ENCODE measurements at places on chromosomes 4 and X.
A peak's percentile ranks its signal among the peaks of the same experiment; 100 is the strongest.

DNA sequence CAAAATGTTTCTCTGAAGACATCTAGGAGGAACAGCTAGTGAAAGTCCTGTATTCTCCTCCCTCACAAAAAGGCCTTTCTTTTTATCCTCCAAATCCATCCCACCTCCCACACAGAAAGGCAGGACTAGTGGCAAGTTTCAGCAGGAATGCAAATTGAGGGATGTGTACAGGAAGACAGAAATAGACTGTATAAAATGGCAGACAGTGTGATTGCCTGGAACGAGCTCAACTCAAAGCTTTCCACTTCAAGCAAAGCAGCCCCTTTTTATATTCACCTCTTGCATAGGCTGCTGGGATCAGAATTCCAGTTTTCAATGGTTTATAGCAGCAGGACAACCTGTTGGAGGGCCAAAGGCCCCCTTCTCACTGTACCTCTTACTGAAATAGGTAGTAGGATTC, 57.5 kb downstream of the DCX start:
- no peaks in the 10 kb centered on the region for H3K36me3 ChIP-seq
- H3K27me3 ChIP-seq = no peaks in the 10 kb centered on the region
- H3K4me1 ChIP-seq = no peaks in the 10 kb centered on the region
- no peak overlapping the region for H3K4me3 ChIP-seq

GRCh38 chr4:169941141-169941540, 85.1 kb downstream of the MFAP3L start:
- DNase-seq = no peak
- H3K4me3 ChIP-seq = no peak overlapping the region

GRCh38 chr4:25306518-25307057, 6.0 kb upstream of the ZCCHC4 start:
- H3K36me3 ChIP-seq = no peaks in the 10 kb centered on the region
- H3K27me3 ChIP-seq = peaks cover 5% of the 10 kb centered on the region
- H3K27ac ChIP-seq = no peak overlapping the region
- H3K4me3 ChIP-seq = no peak overlapping the region
- H3K4me1 ChIP-seq = peaks cover 14% of the 10 kb centered on the region

- peaks cover 3% of the 10 kb centered on the region for H3K27me3 ChIP-seq
- H3K27ac ChIP-seq = no peak overlapping the region
- H3K36me3 ChIP-seq = no peaks in the 10 kb centered on the region
- no peaks in the 10 kb centered on the region for H3K4me1 ChIP-seq
These were observed 121.9 kb downstream of the GLRA3 start for GRCh38 chr4:174707051-174707676.

DNA sequence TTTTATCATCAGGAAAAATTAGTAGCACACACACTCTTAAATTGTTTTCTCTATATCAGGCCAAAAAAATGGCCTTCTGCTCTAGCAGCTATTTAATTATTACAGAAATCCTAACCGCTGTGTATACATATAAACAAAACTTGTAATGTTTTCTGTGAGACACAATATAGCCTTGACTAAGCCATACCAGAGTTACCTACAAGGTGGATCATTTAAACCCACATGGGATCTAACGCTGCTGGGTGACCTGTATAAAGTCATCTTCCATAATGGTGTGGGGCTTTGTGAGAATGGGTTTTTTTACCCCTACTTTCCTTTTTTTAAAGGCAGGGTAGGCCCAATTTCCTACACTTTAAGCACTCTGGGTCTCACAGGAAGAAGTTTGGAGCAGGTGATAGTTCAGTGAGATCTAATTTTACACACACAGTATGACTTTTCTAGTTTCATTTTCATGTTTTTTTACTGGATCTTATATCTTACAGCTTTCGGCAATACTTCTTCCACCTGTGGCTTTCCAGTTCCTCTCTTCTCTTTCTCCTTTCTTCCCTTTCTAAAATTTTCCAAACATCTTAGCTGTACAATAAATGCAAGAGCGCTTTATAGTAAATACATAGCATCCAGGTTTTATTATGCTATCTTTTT, 66.9 kb upstream of the MMAA start:
- no peak overlapping the region for H3K27ac ChIP-seq
- no peak overlapping the region for H3K4me3 ChIP-seq
- no peaks in the 10 kb centered on the region for H3K36me3 ChIP-seq
- no peak for DNase-seq
- peaks cover 7% of the 10 kb centered on the region for H3K4me1 ChIP-seq

DNA sequence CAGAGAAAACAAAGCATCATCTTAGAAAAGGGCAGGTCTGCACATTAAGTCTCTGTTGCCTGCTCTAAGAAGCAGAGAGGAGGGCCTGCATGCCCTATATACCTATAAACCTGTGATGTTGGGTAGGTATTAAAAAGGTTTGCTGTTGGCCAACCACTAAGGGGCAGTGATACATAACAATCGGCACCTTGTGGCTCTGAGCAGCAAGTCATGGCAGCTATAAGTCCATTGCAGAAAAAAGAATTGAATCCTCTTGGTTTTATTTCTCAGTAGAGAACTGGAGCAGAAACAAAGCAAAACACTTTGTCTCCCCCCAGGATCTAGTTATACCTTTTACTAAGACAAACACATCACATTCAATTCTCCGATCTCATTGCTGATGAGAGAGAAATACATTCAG, 1364.4 kb downstream of the STIM2 start:
- no peak overlapping the region for H3K4me3 ChIP-seq
- no peaks in the 10 kb centered on the region for H3K36me3 ChIP-seq
- no peak for DNase-seq

DNA sequence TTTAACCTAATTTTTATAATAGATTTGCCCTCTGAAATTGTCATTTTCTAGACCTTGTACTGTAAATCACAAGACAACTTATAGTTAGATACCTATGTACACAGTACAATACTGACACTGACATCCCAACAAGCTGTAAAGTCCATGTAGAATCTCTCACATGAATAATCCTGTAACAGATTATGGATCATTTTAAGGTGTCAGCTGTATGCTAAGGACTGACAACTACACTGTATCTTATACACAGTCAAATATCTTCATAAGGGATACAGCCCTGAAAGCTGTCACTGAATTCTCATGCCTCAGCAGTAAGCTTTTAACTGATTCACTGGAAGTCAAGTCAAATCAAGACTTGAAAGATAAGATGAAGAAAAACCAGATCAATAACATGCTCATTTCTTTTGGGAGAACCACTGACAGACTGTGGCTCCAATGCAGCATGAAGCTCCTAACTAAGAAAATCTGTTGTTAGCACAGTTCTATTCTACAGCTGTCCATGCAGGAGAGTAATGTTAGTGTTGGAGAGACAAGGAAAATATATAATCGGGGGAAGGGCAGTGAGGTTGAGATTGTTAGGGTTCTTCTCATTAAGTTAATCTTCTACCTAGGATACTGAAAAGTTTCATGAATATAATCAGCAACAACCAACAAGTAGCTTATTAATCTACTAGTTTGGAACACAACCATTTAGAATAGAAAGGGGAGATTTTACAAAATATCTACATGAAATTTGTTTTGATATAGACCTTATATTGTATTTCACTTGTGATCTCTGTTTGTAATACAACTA, 612.0 kb downstream of the PCDH18 start:
- no peaks in the 10 kb centered on the region for H3K4me1 ChIP-seq
- H3K27me3 ChIP-seq = no peaks in the 10 kb centered on the region
- no peak for DNase-seq
- no peak overlapping the region for H3K4me3 ChIP-seq
- H3K36me3 ChIP-seq = no peaks in the 10 kb centered on the region

- H3K4me1 ChIP-seq = no peaks in the 10 kb centered on the region
- no peak overlapping the region for H3K4me3 ChIP-seq
- H3K27ac ChIP-seq = no peak overlapping the region
- no peaks in the 10 kb centered on the region for H3K27me3 ChIP-seq
- no peak for DNase-seq
These were observed 989.7 kb downstream of the CCSER1 start for GRCh38 chr4:91116861-91117260.

GRCh38 chr4:175947117-175947722, 118.4 kb upstream of the WDR17 start:
- no peaks in the 10 kb centered on the region for H3K36me3 ChIP-seq
- H3K4me1 ChIP-seq = peaks cover 8% of the 10 kb centered on the region
- no peak overlapping the region for H3K4me3 ChIP-seq
- DNase-seq = no peak
- H3K27ac ChIP-seq = no peak overlapping the region

DNA sequence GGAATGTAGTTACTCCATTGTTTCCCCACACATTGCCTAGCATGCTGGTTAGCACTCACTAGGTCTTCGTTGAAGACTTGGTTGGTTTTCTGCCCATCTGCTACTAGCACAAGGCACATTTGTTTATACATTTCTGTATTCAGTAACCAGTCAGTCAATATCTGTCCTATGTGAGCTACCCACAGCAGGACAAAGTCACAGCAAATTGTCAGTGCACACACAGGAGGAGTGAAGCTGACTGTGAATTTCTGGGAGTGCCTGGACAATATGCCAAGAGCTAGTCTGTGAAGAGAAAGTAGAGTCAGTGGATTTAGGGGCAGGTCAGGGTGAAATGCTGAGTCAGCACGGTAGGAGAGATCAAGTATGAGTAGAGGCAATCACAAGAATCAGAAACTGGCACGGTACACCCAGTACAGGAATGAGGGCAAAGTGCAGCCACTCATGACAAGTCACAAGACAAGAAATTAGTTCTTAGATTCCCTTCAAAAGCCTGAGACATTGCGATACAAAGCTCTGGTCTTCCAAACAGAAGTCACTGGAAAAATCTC, 1049.8 kb upstream of the POU3F4 start:
- no peak overlapping the region for H3K27ac ChIP-seq
- no peaks in the 10 kb centered on the region for H3K4me1 ChIP-seq
- DNase-seq = no peak
- no peaks in the 10 kb centered on the region for H3K36me3 ChIP-seq
- no peak overlapping the region for H3K4me3 ChIP-seq

- no peak overlapping the region for H3K4me3 ChIP-seq
- H3K4me1 ChIP-seq = no peaks in the 10 kb centered on the region
These were observed 25.0 kb upstream of the SPP1 start for GRCh38 chr4:87950493-87950892.

- DNase-seq = no peak
- H3K27me3 ChIP-seq = peaks cover 73% of the 10 kb centered on the region
- no peak within 1 kb of the TSS for H3K27ac ChIP-seq
- no peaks in the 10 kb centered on the region for H3K36me3 ChIP-seq
- peak within 1 kb of the TSS; percentile 70 for H3K4me3 ChIP-seq
- H3K4me1 ChIP-seq = peaks cover 9% of the 10 kb centered on the region
These were observed at the start of gene SPATA18 for GRCh38 chr4:52051213-52051614. TSS of gene SPATA18 (plus strand) at chr4:52051304. CDS start at chr4:52051705, 401 bp downstream.

- H3K4me1 ChIP-seq = no peaks in the 10 kb centered on the region
- no peaks in the 10 kb centered on the region for H3K36me3 ChIP-seq
- peaks cover 11% of the 10 kb centered on the region for H3K27me3 ChIP-seq
- no peak overlapping the region for H3K27ac ChIP-seq
- no peak for DNase-seq
- H3K4me3 ChIP-seq = no peak overlapping the region
These were observed 72.3 kb upstream of the ZNF518B start for GRCh38 chr4:10529291-10530136.

- DNase-seq = no peak
- H3K4me1 ChIP-seq = no peaks in the 10 kb centered on the region
These were observed 86.5 kb upstream of the ZIC3 start for GRCh38 chrX:137479386-137479785.

GRCh38 chr4:83208371-83209365, 75.9 kb downstream of the COQ2 start:
- H3K4me3 ChIP-seq = no peak overlapping the region
- peaks cover 50% of the 10 kb centered on the region for H3K4me1 ChIP-seq
- no peak overlapping the region for H3K27ac ChIP-seq
- no peak for DNase-seq

GRCh38 chr4:176451443-176451842, 131.7 kb downstream of the SPCS3 start:
- no peak for DNase-seq
- H3K36me3 ChIP-seq = no peaks in the 10 kb centered on the region
- no peaks in the 10 kb centered on the region for H3K4me1 ChIP-seq
- no peak overlapping the region for H3K4me3 ChIP-seq
- peaks cover 4% of the 10 kb centered on the region for H3K27me3 ChIP-seq

GRCh38 chr4:142701017-142701416, 145.1 kb downstream of the INPP4B start:
- H3K4me1 ChIP-seq = peaks cover 49% of the 10 kb centered on the region

- no peaks in the 10 kb centered on the region for H3K27me3 ChIP-seq
- H3K4me1 ChIP-seq = no peaks in the 10 kb centered on the region
- H3K27ac ChIP-seq = no peak overlapping the region
- DNase-seq = no peak
- H3K4me3 ChIP-seq = no peak overlapping the region
These were observed 209.5 kb downstream of the PARM1 start for GRCh38 chr4:75142382-75142781.

DNA sequence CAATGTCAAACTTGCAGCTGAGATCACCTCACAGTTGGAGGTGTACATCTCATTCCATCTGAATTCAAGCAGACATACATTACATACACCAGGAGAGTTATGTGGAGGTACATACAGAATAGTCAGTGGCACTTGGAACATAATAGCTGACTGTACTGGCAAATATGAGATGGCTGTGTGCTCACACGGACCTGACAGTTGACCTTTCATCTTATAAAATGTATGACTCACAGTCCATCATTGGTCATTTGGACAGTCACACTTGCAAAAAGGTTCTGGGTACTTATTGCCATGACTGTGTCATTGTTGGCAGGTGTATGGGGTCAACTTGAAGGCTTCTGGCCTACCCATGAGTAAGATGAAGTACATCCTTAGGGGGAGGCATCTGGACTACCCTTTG, 88.6 kb upstream of the WDR1 start:
- peaks cover 6% of the 10 kb centered on the region for H3K27me3 ChIP-seq
- peaks cover 2% of the 10 kb centered on the region for H3K36me3 ChIP-seq
- H3K4me1 ChIP-seq = no peaks in the 10 kb centered on the region
- H3K27ac ChIP-seq = no peak overlapping the region

DNA sequence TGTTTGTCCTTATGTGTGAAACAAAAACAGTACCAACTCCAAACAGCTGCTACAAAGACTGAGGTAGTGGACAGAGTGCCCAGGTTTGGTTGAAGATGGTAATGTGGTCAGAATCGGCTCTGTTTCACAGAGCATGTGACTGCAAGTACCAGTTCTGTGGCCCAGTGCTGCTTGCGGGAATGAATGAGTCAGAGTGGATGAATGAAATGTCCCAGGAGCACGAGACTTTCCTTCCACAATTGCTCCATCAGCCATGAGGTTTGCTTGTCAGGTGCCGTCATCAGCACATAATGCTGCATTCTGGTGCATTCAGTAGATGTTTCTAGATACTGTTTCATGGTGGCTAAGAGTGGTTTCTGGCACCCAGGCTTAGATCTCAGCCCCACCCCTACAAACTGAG, 84.2 kb downstream of the GPR143 start:
- no peak for DNase-seq
- H3K36me3 ChIP-seq = peaks cover 36% of the 10 kb centered on the region
- peaks cover 18% of the 10 kb centered on the region for H3K4me1 ChIP-seq
- H3K27ac ChIP-seq = no peak overlapping the region

DNA sequence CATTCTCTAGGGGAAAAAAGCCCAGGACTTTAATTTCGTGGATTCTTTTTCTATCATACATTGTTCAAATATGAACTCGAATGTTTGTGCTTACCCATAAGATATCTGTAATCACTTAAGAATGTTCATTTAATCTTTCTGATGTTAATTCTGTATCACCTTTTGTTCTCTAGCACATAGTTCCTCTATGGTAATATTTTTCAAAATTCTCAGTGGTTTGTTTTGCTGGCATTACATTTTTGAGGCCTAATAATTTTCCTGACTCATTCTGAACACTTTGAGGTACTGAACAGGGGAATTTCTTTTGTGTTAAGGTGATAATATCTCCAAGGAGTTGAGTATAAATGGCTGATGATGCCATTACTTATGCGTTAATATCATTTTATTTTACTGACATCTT, 490.7 kb upstream of the PITX2 start:
- no peak overlapping the region for H3K4me3 ChIP-seq
- H3K36me3 ChIP-seq = no peaks in the 10 kb centered on the region
- DNase-seq = no peak

Data from activated T-helper 1 cell treated with anti-CD3 and anti-CD28 coated beads, Interleukin-12 subunit alpha, Interleukin-12 subunit beta, Interleukin-2, Interleukin-4 antibody, amounts not matched to agents 30 ng/mL and 10 ng/mL and 1 ng/mL, durations not matched to agents 14 hours and 24 hours and 36 hours (primary cell).